ENCODE measurements at places on chromosomes 6 and 20. TPM values are rescaled to one million over a fixed set of nuclear protein-coding genes. Genes with fewer than 3 reads are reported as not detected.

AIF1 gene
- total RNA-seq, result 479 TPM

NKAIN4 gene
- not detected for total RNA-seq

SCGN gene
- not detected for total RNA-seq

RFX6 gene
- total RNA-seq, result not detected

DNA sequence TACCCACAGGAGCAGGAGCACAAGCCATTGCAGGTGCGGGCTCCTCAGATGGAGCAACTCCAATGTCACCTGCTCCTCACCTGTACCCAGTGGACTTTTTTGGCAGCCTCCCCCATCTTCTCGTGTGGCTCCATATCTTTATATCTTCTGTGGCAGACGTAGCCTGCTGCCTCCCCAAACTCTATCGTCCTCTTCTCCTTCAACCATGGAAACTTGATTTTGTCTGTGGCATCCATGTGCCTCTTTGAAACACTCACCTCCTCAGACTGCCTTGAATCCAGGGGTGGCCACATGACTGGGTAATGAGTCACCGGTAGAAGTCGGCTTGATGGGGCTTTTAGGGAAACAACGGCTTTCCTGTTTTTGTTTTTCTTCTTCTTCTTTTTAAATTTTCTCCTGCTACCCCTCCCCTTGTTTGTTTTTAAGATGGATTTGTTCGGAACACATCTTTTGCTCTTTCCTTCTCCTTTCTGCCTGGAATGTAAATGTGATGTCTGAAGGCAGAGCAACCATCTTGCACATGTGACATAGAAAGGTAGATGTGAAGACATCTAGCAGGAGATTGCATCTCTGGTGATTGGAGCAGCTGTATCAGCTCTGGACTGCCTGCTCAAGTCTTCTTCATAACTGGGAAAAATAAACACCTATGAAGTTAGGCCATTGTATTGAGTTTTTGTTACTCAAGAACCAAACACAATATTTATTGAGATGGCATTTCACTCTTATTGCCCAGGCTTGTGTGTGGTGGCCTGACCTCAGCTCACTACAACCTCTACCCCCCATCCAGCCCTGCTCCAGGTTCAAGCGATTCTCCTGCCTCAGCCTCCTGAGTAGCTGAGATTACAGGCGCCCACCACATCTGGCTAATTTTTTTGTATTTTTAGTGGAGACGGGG, 69.9 kb upstream of the DDR1 start:
- peak overlapping the region; percentile 68 for H3K27ac ChIP-seq
- no peak overlapping the region for H3K4me3 ChIP-seq
- no peaks in the 10 kb centered on the region for H3K27me3 ChIP-seq
- H3K4me1 ChIP-seq, result peaks cover 33% of the 10 kb centered on the region
- DNase-seq, result peak; percentile 82

DNA sequence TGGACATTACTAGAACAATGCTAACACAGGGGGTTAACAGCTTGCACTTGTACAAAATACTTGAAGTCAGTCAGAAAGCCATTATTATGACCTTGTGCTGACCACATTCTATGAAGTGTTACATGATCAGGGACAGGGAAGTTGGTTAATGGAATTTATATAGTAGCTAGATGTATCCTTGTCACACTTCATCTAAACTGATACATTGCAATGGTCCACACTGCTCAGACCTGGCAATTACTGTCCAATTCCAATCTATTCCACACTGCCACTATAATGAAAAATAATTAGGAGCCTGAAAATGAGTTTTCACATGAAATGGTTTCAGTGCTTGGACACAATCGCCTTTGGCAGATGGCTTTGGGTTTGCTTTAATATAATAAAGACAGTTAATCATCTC, 850.8 kb downstream of the EPHA7 start:
- no peaks in the 10 kb centered on the region for H3K36me3 ChIP-seq
- no peaks in the 10 kb centered on the region for H3K4me1 ChIP-seq
- H3K4me3 ChIP-seq, result no peak overlapping the region
- DNase-seq, result no peak

- H3K36me3 ChIP-seq, result no peaks in the 10 kb centered on the region
- H3K4me3 ChIP-seq, result no peak overlapping the region
- no peak for DNase-seq
- no peaks in the 10 kb centered on the region for H3K27me3 ChIP-seq
Measured at GRCh38 chr20:11302436-11302835, 615.3 kb upstream of the BTBD3 start.

GRCh38 chr20:51936377-51936776, 134.1 kb upstream of the SALL4 start:
- H3K27ac ChIP-seq, result no peak overlapping the region
- DNase-seq, result no peak
- H3K27me3 ChIP-seq, result no peaks in the 10 kb centered on the region
- no peaks in the 10 kb centered on the region for H3K4me1 ChIP-seq
- no peaks in the 10 kb centered on the region for H3K36me3 ChIP-seq

DNA sequence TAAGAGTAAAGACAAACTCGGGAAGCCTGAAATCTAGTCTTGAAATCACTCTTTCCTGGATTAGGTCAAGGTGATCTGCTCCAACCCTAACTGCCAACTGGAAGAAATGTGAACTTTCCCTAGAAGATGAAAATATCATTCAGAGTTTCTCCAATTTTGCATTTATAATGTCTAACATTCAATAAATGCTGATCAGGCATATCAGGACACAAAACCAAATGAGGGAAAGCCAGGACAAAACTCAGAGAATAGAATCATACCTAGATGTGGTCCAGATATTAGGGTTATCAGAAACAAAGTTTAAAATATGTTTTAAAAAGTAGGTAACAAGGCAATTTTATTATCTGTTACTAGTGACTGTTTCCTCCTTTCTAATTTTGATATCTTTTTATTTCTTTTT, 335.5 kb upstream of the MAP3K7 start:
- H3K27ac ChIP-seq, result no peak overlapping the region
- H3K27me3 ChIP-seq, result no peaks in the 10 kb centered on the region
- no peaks in the 10 kb centered on the region for H3K36me3 ChIP-seq
- H3K4me1 ChIP-seq, result peaks cover 6% of the 10 kb centered on the region

DNA sequence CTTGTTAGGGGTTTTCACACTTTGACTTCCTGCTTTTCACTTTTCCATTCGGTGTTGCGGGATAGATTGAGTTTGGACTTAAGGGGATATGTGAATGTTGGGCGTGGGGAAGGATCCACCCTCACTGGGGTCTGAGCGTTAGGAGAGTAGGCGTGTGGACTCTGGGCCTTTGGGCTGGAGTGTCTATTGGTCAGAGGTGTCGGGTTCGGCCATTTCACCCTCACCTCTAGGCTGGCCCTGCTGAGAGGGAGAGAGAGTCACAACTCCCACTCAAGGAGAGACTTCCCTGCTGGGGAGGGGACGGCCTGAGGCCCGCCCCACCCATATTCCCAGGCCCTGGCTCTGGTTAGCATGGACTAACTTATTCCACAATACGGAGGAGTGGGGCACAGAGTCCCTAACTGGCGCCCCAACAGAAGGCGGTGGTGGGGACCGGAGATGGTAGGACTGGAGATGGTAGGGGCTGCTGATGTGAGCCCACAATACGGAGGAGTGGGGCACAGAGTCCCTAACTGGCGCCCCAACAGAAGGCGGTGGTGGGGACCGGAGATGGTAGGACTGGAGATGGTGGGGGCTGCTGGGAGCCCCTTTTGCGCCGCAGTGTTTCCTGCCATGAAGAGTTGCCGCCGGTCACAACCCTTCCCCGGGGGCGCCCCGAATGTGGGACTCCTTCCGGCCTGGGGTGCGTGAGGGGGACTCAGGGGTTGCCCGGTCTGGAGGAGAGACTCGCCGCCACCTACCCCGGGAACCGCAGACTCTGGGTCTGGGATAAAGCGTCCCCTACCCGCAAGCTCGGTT, 1.4 kb upstream of the PTPRA start:
- no peaks in the 10 kb centered on the region for H3K36me3 ChIP-seq
- peak overlapping the region; percentile 95 for H3K4me3 ChIP-seq
- no peaks in the 10 kb centered on the region for H3K27me3 ChIP-seq
- H3K27ac ChIP-seq, result peak overlapping the region; percentile 94
- H3K4me1 ChIP-seq, result peaks cover 73% of the 10 kb centered on the region
- DNase-seq, result no peak

DNA sequence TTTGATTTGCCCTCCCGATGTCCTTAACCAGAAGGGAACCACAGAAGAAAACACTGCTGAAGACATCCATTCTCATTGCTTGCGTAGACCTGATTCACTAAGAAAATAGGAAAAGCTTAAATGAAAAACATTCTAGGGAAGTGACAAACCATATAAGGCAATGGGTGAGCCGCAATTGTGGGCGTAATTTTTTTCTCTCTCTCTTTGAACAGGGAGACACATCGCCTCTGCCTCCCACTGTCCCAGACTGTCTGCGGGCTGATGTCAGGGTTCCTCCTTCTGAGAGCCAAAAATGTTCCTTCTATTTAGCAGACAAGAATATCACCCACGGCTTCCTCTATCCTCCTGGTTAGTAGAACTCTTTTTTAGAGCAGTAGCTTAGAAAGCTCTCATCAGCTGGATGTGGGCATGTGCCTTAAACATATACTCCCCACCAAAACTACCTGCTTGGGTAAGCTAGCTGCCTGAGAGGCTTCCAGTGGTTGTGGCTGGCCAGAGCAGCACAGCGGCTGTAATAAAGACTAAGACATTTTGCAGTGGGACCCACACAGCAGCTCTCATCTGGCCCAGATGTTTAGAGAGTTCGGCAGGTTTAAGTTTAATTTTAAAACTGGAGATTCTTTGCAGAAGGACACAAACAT, 22.7 kb upstream of the CTAGE9 start:
- no peaks in the 10 kb centered on the region for H3K36me3 ChIP-seq
- DNase-seq, result no peak
- H3K27ac ChIP-seq, result no peak overlapping the region
- no peaks in the 10 kb centered on the region for H3K27me3 ChIP-seq

DNA sequence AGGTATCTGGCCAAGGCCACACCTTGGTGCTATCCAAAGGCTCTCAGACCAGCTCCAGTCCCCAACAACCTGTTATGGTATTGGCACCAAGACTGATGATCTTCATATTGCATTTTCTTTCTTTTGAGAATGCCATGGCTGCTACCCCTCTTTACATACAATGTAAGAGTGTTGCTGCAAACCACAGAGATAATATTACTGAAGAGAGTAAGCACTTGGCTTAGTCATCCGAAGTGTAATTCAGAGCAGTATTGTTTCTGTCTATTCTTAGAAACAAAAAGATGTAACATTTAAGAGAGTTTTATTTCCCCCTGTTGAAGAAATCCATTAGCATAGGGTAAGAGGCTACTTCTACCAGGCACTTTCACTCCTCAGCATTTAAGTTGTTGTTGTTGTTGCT, 212.5 kb downstream of the C6orf118 start:
- H3K27me3 ChIP-seq, result no peaks in the 10 kb centered on the region
- H3K4me3 ChIP-seq, result no peak overlapping the region
- H3K27ac ChIP-seq, result no peak overlapping the region
- H3K36me3 ChIP-seq, result no peaks in the 10 kb centered on the region
- no peak for DNase-seq
- no peaks in the 10 kb centered on the region for H3K4me1 ChIP-seq

DNA sequence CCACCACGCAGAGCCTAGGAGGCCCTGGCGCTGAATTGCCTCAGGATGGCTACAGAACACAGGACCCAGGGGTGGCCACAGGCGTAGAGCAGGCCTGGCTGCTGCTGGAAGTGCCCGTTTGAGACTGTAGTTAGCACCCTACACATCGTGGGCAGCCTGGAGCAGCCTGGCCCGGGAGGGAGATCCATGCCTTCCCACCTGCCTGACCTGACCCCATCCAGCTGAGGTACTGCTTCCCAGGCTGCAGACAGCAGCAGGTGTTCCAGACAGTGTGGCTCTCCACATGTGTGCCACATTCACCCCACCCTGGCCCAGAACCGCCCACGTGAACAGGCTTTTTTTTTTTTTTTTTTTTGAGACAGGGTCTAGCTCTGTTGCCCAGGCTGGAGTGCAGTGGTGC, 20.9 kb upstream of the MAP1LC3A start:
- no peak overlapping the region for H3K4me3 ChIP-seq
- H3K4me1 ChIP-seq, result peaks cover 6% of the 10 kb centered on the region
- no peaks in the 10 kb centered on the region for H3K27me3 ChIP-seq
- peak; percentile 61 for DNase-seq

- no peak overlapping the region for H3K4me3 ChIP-seq
- H3K27ac ChIP-seq, result no peak overlapping the region
- H3K4me1 ChIP-seq, result no peaks in the 10 kb centered on the region
- H3K36me3 ChIP-seq, result no peaks in the 10 kb centered on the region
- no peak for DNase-seq
Measured at GRCh38 chr20:11754451-11754850, 163.2 kb upstream of the BTBD3 start.

DNA sequence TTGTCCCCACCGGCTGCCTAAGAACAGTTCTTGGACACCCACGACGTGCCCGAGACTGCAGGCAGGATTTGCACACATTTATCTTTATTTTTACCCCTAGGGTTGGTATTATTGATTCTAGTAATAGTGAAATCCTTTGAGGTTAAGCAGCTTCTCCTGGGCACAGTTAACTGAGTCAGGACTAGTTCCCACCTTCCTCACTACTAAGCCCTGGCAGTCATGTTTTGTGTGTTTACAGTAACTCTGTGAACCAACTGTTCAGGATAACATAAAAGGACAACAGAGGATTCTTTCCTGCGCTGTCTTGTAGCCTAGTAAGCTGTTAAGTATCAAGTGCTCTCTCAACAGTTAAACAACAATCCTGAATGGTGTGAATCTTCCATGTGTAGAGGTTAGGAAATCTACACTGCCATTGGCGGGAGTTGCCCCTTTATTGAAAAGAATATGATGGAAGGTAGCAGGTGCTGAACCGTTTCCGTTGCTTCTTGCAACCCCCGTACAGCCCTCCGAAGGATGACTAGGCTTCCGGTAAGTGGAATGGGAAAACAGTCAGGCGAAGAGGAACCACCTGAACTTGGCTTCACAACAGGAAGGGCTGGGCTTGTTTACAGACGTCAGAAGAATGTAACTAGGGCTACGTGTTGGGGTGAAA, 979 bp upstream of the SOD2 start:
- peaks cover 36% of the 10 kb centered on the region for H3K4me1 ChIP-seq
- peak overlapping the region; percentile 94 for H3K4me3 ChIP-seq
- H3K36me3 ChIP-seq, result peaks cover 23% of the 10 kb centered on the region

GRCh38 chr6:49462071-49462470, 982 bp downstream of the MMUT start:
- H3K4me3 ChIP-seq, result peak overlapping the region; percentile 77
- H3K27me3 ChIP-seq, result no peaks in the 10 kb centered on the region

DNA sequence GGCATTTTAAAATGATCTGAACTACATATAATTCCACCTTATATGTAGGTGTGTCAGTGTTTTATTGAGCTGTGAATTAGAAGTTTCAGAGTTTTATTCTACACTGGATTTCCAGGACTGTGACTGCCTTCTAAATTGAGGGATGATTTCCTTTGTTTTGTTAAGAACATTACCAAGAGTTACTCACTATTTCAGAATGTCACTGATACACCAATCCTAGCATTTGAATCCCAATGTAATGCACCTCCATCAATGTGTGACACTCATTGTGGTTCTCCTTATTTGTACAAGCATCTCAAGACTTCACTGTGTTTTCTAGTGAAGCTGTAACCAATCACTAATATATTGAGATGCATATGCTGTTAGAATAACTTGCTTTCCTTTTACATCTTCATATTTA, 86.8 kb downstream of the PLCB1 start:
- DNase-seq, result no peak
- no peaks in the 10 kb centered on the region for H3K27me3 ChIP-seq
- H3K4me1 ChIP-seq, result no peaks in the 10 kb centered on the region
- H3K27ac ChIP-seq, result no peak overlapping the region
- no peak overlapping the region for H3K4me3 ChIP-seq
- H3K36me3 ChIP-seq, result no peaks in the 10 kb centered on the region

GRCh38 chr6:72371473-72371872, 250.4 kb upstream of the KCNQ5 start:
- H3K36me3 ChIP-seq, result no peaks in the 10 kb centered on the region
- no peak overlapping the region for H3K27ac ChIP-seq
- H3K4me1 ChIP-seq, result no peaks in the 10 kb centered on the region

Measured in spleen (tissue), 13 donors.